Uterine smooth muscle cell (primary cell): ENCODE measurements at places on chromosomes 4 and X. TPM values are rescaled to one million over a fixed set of nuclear protein-coding genes. Genes with fewer than 3 reads are reported as not detected.

Gene ARMCX1
- total RNA-seq = 68.4 and 69.9 TPM in 2 replicates

Gene TCEAL2
- total RNA-seq = 0.55 TPM in 1 of 2 replicates, not detected in the other

Gene AVPR2
- not detected in 2 replicates for total RNA-seq

Gene FHDC1
- 0.11 and 0.25 TPM in 2 replicates for total RNA-seq

Gene PIR
- 11.1 and 15.5 TPM in 2 replicates for total RNA-seq

Gene SLAIN2
- total RNA-seq = 27.1 and 43.1 TPM in 2 replicates
